ENCODE measurements at places on chromosomes 2 and 18. TPM values are rescaled to one million over a fixed set of nuclear protein-coding genes. Genes with fewer than 3 reads are reported as not detected.

PRKAG3 gene
- total RNA-seq = 0.25 TPM

DNA sequence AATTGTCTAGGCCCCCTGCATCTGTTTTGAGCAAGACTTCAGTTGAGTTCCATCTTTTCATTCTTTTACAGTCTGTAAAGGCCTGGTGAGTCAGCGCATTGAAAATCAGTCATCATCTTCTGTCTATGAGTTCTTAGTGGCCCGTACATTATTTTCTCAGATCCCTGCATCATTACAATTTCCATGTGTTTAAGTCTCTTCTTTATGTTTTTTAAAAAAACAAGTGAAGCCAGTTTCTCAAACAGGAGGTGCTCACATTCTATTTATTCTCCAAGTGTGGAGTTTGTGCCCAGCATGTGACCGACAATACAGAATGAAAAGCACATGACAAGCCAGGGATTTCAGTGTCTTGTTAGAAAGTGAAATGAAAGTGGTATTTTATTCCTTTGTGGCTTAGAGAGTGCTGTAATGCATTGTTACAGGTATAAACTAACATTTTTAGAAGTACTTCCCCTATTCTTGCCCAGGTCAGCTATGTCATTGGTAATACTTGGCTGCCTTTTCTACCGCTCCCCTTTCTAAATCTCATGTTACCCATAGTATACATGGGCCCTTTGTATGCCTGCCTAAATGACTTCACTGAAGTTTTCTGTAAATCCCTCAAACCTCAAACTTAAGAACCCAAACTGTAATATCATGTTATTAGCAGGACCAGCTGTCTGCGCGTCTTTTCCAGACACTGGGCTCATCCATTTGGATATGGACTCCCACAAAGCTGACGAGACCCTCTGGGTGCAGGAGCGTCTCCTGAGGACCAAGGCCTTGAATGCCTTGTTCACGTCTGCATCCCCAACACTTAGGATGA, 67.6 kb downstream of the FEZ2 start:
- H3K4me3 ChIP-seq = no peak overlapping the region
- no peak overlapping the region for H3K27ac ChIP-seq
- H3K27me3 ChIP-seq = no peaks in the 10 kb centered on the region
- DNase-seq = no peak
- peaks cover 2% of the 10 kb centered on the region for H3K4me1 ChIP-seq

EPB41L5 gene
- 73.6 TPM for total RNA-seq

- H3K4me3 ChIP-seq = no peak overlapping the region
- peaks cover 7% of the 10 kb centered on the region for H3K4me1 ChIP-seq
- no peaks in the 10 kb centered on the region for H3K27me3 ChIP-seq
- H3K27ac ChIP-seq = no peak overlapping the region
- no peaks in the 10 kb centered on the region for H3K36me3 ChIP-seq
Observed at GRCh38 chr2:224909885-224910573, 132.2 kb downstream of the DOCK10 start.

GRCh38 chr2:181241366-181241765, 215.8 kb upstream of the ITGA4 start:
- no peak for DNase-seq
- H3K27ac ChIP-seq = no peak overlapping the region
- H3K36me3 ChIP-seq = no peaks in the 10 kb centered on the region
- no peaks in the 10 kb centered on the region for H3K4me1 ChIP-seq
- no peak overlapping the region for H3K4me3 ChIP-seq
- no peaks in the 10 kb centered on the region for H3K27me3 ChIP-seq

ABI2 gene
- total RNA-seq = 106 TPM

REG1A gene
- 0.87 TPM for total RNA-seq

DNA sequence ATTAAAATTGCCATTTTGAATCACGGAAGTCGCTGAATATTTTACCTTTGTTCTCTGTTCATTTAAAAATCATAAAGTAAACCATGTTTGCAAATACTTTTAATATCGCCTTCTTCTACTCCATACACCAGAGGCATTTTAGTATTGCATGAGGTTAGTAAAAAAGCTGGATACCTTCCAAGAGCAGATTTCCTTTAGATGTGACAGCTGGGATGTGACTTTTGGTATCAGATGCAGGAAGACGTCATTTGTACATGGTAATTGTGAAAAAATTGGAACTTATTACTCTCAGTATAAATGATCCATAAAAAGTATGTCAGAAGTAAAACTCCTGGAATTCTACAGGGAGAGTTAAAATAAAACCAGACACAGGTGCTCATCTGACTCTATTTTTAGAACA, 89.5 kb downstream of the SLC4A10 start:
- no peaks in the 10 kb centered on the region for H3K4me1 ChIP-seq
- no peak for DNase-seq
- H3K27me3 ChIP-seq = no peaks in the 10 kb centered on the region

GRCh38 chr18:48927286-48928080, 23.3 kb downstream of the SMAD7 start:
- no peaks in the 10 kb centered on the region for H3K36me3 ChIP-seq
- no peak for DNase-seq
- H3K27ac ChIP-seq = no peak overlapping the region
- H3K4me1 ChIP-seq = peaks cover 71% of the 10 kb centered on the region
- no peak overlapping the region for H3K4me3 ChIP-seq

DNA sequence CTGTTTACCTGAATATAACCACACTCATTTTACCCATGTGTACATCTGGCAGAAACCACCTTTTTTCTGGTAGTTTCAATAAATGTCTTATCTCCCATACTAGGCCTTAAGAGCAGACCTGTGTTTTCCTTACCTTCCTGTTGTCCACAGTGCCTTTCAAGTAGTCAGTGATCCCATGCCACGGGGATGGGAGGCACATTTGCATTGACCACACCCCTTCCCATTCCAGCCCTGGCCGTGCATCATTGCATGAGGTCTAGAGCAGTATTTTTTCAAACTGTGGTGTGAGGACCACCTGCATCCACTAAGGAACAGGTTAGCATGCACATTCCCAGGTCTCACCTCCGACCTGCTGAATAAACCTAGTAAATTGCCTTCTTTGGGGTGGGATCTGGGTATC, 165.2 kb upstream of the FOSL2 start:
- peaks cover 8% of the 10 kb centered on the region for H3K4me1 ChIP-seq
- no peaks in the 10 kb centered on the region for H3K36me3 ChIP-seq
- H3K27ac ChIP-seq = no peak overlapping the region
- H3K27me3 ChIP-seq = no peaks in the 10 kb centered on the region

DNA sequence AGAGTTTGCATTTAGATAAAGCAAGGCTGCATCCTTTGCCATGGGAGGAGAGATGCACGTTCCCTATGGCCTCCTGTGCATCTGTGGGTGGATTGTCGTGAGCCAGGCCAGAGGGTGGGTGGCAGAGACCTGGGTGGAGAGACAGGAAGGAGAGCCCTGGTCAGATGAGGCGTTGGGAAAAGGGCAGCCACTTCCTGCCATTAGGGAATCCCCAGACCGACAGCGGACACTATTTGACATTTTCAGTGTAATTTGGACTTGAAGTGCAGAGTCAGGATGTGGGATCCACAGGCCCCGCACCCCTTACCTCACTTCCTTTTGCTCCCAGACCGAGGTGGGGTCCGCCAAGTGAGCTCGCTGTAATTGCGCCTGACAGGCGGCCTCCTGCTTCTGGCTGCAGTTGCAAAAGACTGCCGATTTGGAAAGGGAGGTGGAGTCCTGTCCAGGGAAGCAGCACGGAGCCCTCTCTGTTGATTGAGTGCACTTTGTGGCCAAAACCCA, 150.0 kb downstream of the DYSF start:
- DNase-seq = no peak
- no peak overlapping the region for H3K4me3 ChIP-seq
- H3K27ac ChIP-seq = no peak overlapping the region
- H3K4me1 ChIP-seq = no peaks in the 10 kb centered on the region
- no peaks in the 10 kb centered on the region for H3K36me3 ChIP-seq
- no peaks in the 10 kb centered on the region for H3K27me3 ChIP-seq

GRCh38 chr2:113755835-113756354, 547 bp downstream of the SLC35F5 start:
- peak overlapping the region; percentile 91 for H3K27ac ChIP-seq
- no peaks in the 10 kb centered on the region for H3K36me3 ChIP-seq
- H3K27me3 ChIP-seq = no peaks in the 10 kb centered on the region
- peaks cover 9% of the 10 kb centered on the region for H3K4me1 ChIP-seq
- no peak for DNase-seq
- peak overlapping the region; percentile 81 for H3K4me3 ChIP-seq

DNA sequence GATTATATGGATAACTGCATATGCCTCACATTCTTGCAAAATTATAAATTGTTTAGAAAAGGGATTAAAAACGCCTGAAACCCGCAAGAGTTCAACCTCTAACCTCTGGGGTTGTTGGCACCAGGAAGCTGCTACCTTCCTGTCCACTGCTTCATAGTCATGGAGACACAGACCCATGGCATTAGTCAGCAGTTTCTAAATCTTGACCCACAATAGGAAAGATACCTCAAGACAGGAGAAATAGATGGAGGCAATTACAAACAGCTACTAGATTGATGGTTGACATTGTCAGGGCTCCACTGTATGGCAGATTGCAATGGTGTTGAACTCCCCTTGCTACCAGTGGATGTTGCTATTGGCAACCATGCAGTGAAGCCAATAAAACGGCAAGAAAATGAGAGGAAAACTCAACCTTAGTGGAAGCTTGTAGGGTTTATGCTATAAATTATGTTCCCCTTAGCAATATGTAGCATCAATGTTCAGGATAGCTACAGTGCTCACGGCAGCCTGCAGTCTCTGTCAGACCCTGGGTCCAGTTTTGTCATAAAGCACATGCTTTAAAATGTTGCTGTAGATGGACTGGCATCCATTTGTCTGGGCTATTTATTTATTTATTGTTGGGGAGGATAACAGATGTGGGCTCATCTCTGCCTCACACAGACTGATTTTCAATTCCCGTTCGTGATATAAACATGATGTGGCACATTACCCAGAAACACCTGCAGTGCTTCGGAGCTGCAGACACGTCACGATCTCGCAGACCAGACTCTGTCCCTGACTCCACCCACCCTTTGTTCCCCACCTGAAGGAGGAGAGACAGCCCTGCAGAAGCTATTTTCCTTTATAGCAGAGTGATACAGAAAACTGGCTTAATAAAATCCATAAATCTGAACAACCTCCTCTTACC, 233.4 kb downstream of the AGPS start:
- H3K27ac ChIP-seq = no peak overlapping the region
- no peak for DNase-seq
- no peaks in the 10 kb centered on the region for H3K27me3 ChIP-seq
- no peaks in the 10 kb centered on the region for H3K36me3 ChIP-seq

DNA sequence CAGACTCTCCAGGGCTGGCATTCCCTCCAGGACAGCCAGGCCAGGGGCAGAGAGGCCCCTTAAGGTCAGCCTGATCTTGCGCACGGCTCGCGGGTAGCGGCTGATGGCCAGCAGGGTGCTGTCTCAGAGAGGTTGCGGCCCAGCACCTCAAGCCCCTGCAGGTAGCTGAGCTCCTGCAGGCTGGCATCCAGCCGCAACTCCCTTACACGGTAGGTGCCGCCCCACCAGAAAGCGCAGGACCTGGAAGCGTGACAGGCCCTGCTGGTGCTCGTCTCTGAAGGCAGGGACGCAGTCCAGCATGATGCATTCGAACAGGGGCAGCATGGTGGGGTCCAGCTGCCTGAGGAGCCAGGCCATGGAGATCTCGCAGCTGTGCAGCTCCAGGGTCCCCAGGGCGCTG, 38.9 kb downstream of the C1D start:
- H3K27ac ChIP-seq = no peak overlapping the region
- H3K4me1 ChIP-seq = no peaks in the 10 kb centered on the region
- H3K36me3 ChIP-seq = no peaks in the 10 kb centered on the region
- H3K27me3 ChIP-seq = peaks cover 5% of the 10 kb centered on the region

- H3K4me1 ChIP-seq = peaks cover 18% of the 10 kb centered on the region
- peak within 1 kb of the TSS; percentile 87 for H3K27ac ChIP-seq
- H3K27me3 ChIP-seq = no peaks in the 10 kb centered on the region
- no peaks in the 10 kb centered on the region for H3K36me3 ChIP-seq
Observed at GRCh38 chr2:46471-47345, at the start of gene FAM110C. TSS of gene FAM110C (minus strand) at chr2:46505. CDS start at chr2:46385, 120 bp downstream.

- peaks cover 8% of the 10 kb centered on the region for H3K4me1 ChIP-seq
- no peaks in the 10 kb centered on the region for H3K36me3 ChIP-seq
- H3K27me3 ChIP-seq = no peaks in the 10 kb centered on the region
- no peak overlapping the region for H3K27ac ChIP-seq
Observed at GRCh38 chr2:235582081-235582686, 88.3 kb downstream of the AGAP1 start.

MFSD2B gene
- 0.39 TPM for total RNA-seq

DNA sequence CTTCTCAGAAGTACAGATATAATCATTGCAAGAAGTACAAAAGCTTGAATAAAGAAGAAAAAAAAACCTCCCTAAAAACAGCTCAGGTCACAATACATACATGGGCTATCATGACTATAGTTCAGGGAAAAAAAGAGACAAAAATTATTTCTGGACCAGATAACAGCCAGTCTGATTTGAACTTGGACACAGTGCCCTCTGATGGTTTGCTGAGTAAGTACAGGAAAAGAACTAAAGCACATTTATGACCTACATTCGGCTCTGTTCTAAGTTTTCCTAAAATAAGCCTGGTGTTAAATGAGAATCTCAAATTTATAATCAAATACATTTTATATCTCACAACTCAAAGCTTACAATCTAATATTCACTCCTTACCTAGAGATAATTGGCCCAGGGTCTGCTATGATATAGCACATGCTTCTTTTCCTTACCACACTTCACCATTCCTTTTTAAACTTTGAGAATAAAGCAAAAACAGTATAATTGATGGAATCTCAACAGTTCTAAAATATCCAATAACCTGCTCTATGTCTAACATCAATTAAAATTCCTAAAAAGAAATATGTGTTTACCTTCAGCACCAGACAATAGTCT, 81.1 kb downstream of the RAPH1 start:
- H3K27ac ChIP-seq = no peak overlapping the region
- H3K36me3 ChIP-seq = no peaks in the 10 kb centered on the region
- no peak overlapping the region for H3K4me3 ChIP-seq

DNA sequence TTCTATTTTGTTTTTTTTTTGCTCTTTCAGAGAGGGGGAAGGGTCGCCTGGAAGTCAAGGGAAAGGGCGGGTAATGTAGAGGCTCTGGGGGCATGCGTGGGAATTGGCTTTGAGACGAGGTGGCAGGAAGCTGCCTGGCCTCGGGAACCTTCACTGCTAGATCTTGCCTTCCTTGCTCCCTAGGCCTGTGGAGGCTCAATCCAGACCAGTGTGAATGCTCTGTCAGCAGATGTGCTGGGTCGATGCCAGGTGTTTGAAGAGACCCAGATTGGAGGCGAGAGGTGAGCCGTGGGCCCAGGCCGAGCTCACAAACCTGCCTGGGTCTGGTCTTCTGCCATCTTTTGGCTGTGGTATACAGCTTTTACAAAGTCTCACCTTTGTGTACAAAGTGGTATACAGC, 15.5 kb downstream of the CCT7 start:
- DNase-seq = no peak
- no peaks in the 10 kb centered on the region for H3K27me3 ChIP-seq
- no peaks in the 10 kb centered on the region for H3K36me3 ChIP-seq
- H3K4me1 ChIP-seq = peaks cover 12% of the 10 kb centered on the region

LIMS1 gene
- 110 TPM for total RNA-seq
